ENCODE measurements at places on chromosomes 1 and 21. TPM values are rescaled to one million over a fixed set of nuclear protein-coding genes. Genes with fewer than 3 reads are reported as not detected.

E2F2 gene
- total RNA-seq: 16.3 TPM

OTUD3 gene
- 15.0 TPM for total RNA-seq

GUCA2B gene
- total RNA-seq: not detected

PRKCZ gene
- total RNA-seq: 46.8 TPM

BMP8A gene
- 4.1 TPM for total RNA-seq

RSPH1 gene
- 1.5 TPM for total RNA-seq

DDOST gene
- 387 TPM for total RNA-seq

EDARADD gene
- total RNA-seq: 0.30 TPM

DNA sequence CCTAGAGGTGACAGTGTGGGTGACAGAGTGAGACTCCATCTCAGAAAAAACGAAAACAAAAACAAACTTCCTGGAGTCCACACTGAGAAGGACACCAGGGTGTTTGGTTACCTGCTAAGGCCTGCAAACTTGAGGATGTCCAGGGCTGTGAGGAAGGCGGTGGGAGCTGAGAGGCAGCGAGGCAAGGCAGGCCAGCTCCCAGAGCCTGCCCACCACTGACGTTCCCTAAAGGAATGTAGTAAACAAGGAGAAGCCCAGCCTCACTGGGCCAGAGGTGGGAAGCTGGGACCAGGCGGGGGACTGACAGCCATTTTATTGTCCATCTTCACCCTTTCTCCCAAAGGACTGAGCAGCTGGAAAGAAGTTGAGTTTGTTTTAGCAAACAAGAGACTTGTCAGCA, 24.1 kb downstream of the SHISA4 start:
- DNase-seq: no peak

DNA sequence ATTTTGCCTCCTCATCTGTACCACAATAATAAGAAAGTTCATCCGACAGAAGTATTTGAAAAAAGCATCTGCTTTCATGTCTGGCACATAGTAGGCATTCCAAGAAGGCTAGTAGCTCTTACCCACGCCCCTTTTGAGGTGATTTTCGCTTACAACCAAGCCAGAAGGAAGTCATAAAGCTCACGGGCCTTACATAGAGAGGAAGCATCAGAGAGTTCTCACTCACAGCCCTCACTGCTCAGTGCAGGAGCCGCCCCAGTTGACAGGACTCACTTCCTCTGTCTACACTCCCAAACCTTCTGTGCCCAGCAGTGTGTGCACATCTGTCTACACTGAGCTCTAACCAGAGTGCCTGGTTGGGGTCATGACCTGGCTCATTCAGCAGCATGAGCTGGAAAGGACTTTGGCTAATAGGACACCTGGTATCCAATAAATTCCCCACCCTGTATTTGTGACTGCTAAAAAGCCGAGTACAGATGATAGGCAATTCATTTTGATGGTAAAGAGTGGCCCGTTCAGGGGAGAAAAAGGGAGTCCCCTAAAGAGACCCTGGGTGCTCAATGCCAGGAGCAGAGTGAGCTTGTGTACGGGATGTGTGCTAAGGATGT, 36.8 kb upstream of the DUSP10 start:
- DNase-seq: no peak

DNA sequence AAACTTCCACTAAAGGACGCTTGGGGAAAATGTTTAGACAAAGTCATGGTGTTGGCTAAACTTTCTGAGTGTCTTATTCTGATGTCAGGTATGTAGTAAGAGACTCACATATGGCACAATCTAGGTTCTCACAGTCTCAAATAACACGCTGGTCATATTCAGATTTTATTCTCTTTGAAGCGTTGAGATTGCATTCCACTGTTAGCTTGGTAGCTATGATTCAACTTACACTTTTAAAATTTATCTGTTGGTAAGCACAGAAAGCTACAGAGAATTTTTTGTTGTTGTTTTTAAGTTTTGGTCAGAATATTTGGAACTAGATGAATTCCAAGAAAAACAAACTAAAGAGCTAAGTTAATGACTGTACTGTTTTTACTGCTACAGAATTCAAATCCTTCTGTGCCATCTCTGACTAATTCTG, 126.7 kb downstream of the PRRX1 start:
- no peak for DNase-seq

- DNase-seq: no peak
Measured at GRCh38 chr1:58345215-58346035, 201.1 kb downstream of the OMA1 start.

GRCh38 chr1:151540982-151541377, 871 bp downstream of the TUFT1 start:
- no peak for DNase-seq

GRCh38 chr21:32920474-32920873, 105.3 kb upstream of the OLIG2 start:
- no peak for DNase-seq

- DNase-seq: no peak
Measured at GRCh38 chr21:42769183-42769819, 110.0 kb downstream of the WDR4 start.

DNA sequence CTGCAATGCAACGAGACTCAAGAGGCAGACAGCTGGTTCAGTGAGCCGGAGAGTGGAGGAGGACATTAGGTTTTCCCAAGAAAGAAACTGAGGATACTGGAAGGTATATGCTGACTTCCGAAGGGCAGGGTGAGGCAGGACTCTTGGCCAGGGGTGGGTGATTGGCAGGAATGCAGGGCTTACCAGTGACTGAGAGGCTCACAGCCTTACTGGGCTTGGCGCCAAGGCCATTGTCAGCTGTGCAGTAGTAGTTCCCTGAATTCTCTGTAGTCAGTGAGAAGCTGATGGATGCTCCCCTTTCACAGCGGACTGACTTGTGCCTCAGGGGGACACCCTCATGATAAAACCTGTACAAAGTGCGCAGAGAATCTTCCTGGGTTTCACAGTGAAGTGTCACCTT, 9.6 kb downstream of the FCRL5 start:
- DNase-seq: no peak

- DNase-seq: no peak
Measured at GRCh38 chr21:45262616-45263015, 25.1 kb downstream of the POFUT2 start.

DNA sequence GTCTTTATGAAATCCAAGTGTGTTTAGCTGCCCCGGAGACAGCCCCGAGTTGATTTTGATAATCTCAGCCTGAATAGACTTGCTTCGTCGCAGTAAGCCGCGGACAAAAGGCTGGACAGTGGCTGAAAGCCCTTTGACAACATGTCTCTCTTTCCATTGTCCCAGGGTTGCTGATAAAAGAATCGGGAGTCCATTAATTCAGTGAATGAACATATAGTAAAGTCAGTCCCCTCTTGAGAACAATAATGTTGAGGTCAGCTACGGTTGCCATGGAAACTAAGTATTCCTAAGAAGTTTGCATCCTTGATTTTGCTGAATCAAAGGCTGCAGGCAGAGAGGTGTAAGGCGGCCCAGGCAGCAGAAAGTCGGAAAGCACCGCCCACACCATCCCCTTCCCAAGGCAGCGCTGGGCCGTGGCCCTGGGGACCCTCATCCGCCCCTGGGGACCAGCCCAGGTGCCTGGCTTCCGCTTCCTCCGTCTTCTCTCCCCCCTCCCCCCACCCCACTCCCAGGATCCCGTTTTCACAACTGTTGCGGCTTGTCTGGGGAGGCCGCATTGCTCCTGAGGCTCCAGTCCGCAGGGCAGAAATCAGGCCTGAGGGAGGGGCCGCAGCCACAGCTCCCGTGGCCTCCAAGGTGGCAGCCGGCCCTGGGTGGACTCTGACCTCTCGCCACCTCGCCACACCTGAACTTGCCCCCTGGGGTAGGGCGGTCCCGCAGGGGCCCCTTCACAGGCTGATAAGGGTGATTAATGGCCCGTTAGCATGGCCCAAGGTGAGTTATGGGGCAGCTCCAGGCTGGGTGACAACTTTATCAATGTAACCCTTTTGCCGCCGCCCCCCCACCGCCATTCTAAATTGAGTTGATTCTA, 180.9 kb downstream of the PRDM16 start:
- DNase-seq: no peak

DNA sequence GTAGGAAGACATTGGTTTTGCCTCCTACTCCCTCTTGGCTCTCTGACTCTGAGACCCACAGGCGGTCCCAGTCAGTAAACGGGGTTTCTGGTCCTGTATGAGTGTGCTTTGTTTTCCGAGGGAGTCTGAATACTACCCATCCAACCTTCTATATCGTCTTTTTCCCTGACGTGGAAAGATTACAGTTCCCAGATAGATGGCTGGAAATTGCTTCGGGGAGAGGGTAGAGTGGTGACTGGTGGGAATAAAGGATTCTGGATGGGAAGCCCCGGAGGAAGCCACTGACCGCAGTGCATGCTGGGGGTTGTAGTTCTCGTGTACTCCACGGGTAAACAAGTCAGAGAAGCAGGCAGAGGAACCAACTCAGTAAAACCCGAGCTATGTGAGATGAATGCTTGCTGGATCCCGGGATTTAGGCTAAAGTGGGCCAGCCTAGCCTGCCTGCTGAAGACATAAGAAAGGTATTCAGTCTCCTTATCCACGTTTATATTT, 66.2 kb upstream of the IRF2BP2 start:
- DNase-seq: no peak

- no peak for DNase-seq
Measured at GRCh38 chr1:223179786-223180185, 36.7 kb upstream of the TLR5 start.

DNA sequence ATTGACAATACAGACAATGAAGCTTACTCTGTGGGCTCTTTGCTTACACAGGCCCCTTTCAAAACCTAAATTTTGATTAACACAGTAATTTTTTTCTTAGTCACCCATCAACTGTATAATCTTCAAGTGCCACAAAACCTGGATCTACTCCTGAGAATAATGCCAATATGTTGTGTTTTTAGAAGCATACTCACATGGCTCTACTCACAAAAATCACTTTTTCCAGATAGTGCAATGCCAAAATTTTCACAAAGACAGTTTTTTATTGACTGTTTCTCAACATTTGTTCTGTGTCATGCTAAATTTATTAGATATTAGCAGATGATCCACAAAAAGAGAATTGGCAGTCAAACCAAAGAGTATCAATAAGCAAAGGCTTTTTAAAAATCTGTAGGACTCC, 493.7 kb upstream of the C1orf87 start:
- no peak for DNase-seq

GRCh38 chr1:53112271-53112774, 30.1 kb downstream of the SLC1A7 start:
- DNase-seq: no peak

- no peak for DNase-seq
Measured at GRCh38 chr1:174642393-174642792, 194.6 kb downstream of the GPR52 start.

GRCh38 chr1:46187106-46187869, 10.9 kb downstream of the POMGNT1 start:
- DNase-seq: no peak

DNA sequence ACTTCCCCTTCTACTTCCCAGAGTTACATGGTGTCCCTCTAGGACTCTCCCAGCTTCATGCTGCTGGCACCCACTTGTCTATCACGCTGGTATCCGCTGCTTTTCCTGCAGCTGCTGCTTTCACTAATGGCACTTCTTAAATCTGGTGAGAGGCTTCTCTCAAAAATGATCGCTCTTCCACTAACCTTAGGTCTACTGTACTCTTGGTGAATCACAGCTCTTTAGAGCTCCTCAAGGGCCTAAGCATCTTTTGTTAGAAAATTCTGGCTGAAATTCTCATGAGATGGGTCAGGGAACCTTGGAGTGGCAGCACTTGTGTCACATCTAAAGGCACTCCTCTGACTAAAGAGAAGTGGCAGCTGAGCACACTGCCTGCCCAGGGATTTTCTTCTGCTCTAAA, 32.1 kb downstream of the ZMYND12 start:
- no peak for DNase-seq
